ENCODE measurements at places on chromosomes 3 and 15. TPM values are rescaled to one million over a fixed set of nuclear protein-coding genes. Genes with fewer than 3 reads are reported as not detected.

Gene ZNF80
- 5.1 TPM for polyA plus RNA-seq

Gene UROC1
- not detected for polyA plus RNA-seq

Gene ZNF620
- 2.6 TPM for polyA plus RNA-seq

Gene NOX5
- not detected for polyA plus RNA-seq

Gene HYAL1
- polyA plus RNA-seq: not detected

Gene ZNF654
- polyA plus RNA-seq: 10.4 TPM

Gene TFRC
- polyA plus RNA-seq: 29.5 TPM

Gene GABRR3
- not detected for polyA plus RNA-seq

Gene SAXO2
- not detected for polyA plus RNA-seq

Gene LXN
- 24.7 TPM for polyA plus RNA-seq

Gene SLC28A1
- polyA plus RNA-seq: not detected

Gene CLSTN2
- not detected for polyA plus RNA-seq

Gene RAB6B
- 0.16 TPM for polyA plus RNA-seq

Gene NR1I2
- 0.06 TPM for polyA plus RNA-seq

Gene MGLL
- polyA plus RNA-seq: 0.06 TPM

Gene MYLK
- polyA plus RNA-seq: 0.25 TPM

Gene CRTC3
- 31.2 TPM for polyA plus RNA-seq

Gene SMCO1
- not detected for polyA plus RNA-seq

Gene TGM4
- 0.14 TPM for polyA plus RNA-seq

Gene PRSS50
- polyA plus RNA-seq: not detected

Gene SLC41A3
- polyA plus RNA-seq: 34.8 TPM

Gene TMEM207
- polyA plus RNA-seq: not detected

Gene UNC13C
- polyA plus RNA-seq: not detected

Gene INKA1
- 1.0 TPM for polyA plus RNA-seq

Gene ITGB5
- 0.21 TPM for polyA plus RNA-seq

Gene NUP210
- polyA plus RNA-seq: 46.9 TPM

Gene LARP6
- not detected for polyA plus RNA-seq

Gene SLC35G2
- 0.06 TPM for polyA plus RNA-seq

Gene VIPR1
- polyA plus RNA-seq: 5.0 TPM

Gene SPG11
- polyA plus RNA-seq: 27.7 TPM

Gene BCL2A1
- polyA plus RNA-seq: 12.3 TPM

Gene CASR
- polyA plus RNA-seq: 0.16 TPM

Gene RPL29
- 1,661 TPM for polyA plus RNA-seq

Gene ETV5
- not detected for polyA plus RNA-seq

Gene FETUB
- not detected for polyA plus RNA-seq

Gene PML
- polyA plus RNA-seq: 18.4 TPM

Gene NGRN
- 53.1 TPM for polyA plus RNA-seq

Gene CPB1
- polyA plus RNA-seq: not detected

Gene VEPH1
- polyA plus RNA-seq: not detected

Gene STT3B
- polyA plus RNA-seq: 88.2 TPM

Gene CSTA
- polyA plus RNA-seq: not detected

Data from CD4-positive, CD25-positive, alpha-beta regulatory T cell (primary cell).